Fibroblast of skin of abdomen (primary cell): ENCODE measurements at places on chromosomes 6 and 20.

DNA sequence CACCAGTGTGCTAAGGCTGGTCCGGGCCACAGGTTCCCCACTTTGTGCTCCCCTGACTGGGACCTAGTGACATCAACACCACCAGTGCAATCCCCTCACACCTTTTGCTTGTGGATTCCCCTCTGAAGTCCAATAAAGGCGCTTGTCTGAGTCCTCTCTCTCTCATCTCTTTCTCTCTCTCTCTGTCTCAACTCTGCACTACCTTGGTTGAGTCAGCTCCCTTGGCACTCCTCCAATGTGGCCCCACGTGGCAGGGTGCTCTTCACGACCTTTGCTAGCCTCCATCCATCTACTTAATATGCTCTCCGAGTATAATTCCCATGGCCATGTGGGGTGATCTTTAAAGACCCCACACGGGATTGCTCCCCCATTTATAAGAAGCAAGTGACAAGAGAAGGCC lies 385.0 kb downstream of the CD83 start:
- no peak for DNase-seq

DNA sequence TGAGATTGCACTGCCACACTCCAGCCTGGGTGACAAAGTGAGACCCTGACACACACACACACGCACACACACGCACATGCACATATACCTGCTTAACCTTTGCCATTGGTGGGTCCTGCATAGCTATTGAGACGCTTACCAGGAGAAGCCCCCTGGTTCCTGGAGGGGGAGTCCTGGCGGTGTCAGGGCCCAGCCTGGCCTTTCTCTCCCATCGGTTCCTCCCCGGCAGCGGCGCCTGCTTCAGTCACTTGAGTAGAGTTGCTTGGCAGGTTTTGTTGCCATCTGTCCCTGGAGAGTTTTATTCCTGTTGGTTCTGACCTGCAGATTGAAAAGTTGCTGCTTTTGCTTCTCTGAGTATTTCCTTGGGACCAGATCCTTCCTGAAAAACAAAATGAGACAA lies 20.6 kb upstream of the FAM209A start:
- DNase-seq, result no peak

DNA sequence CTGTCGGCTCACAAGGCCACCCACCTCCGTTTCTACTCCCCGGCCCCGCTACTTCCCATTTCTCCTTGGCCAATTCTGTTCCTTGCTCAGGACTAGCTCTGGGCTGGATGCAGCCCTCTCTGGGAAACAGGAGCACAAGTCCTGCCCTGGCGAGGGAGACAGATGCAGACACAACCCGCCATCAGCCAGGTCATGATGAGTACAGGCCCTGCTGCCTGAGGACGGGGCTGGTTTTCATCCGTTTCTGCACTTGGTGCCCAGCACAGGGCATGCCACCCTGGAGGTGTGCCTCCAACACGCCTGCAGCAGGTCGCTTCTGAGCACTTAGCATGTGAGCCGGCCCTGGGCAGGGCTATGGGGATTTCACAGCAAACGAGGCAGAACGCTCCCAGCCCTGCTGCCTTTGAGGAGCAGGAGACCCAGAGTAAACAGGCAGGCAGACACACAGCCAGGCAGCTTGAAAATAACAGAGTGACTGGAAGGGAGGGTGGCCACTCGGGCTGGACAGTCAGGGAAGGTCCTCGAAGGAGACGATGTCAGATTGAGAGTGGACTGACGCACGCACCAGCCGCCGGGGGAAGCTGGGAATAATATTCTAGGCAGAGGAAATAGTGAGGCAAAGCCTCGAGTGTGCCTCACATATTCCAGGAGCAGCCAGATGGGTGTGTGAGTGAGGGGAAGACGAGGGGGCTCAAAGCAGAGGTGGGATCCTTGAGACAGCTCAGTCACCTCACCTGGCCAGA lies 21.2 kb upstream of the VSTM2L start:
- DNase-seq, result no peak

DNA sequence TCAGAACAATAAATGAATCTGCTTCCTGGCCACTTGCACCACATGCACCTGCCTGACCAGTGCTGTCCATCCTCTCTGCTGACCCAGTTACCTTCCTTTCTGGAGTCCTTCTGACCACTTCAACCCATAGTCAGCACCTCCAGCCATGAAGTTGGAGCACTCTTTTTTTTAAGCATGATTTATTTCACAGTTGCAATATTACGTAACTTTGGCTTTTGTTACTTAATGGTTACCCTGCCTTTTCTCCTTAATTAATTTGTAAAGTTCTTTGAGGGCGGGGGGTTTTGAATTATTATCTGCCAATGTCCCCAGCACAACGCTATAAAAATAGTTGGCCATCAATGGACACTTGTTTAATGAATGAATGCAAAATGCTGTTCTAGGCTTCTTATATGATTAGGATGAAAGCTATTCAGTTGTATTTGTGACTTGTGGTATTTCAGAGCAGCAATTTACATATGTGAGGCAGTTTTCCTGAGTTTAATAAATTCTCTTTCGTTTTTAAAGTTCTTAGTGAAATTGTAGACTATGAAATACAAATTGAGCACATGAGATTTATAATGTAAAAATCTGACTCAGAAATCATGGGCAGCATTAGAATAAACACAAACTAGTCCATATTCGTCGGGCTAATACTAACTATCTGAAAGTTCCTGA lies 180.0 kb downstream of the HS3ST5 start:
- no peak for DNase-seq
